Activated T-cell treated with anti-CD3 and anti-CD28 coated beads for 4 hours (primary cell): ENCODE measurements at places on chromosomes 3 and 15.

GRCh38 chr3:67382536-67382935, 271.9 kb downstream of the SUCLG2 start:
- no peak for DNase-seq

- DNase-seq = no peak
Observed at GRCh38 chr15:96412045-96412905, 81.8 kb downstream of the NR2F2 start.

GRCh38 chr3:43213631-43214030, 72.7 kb upstream of the SNRK start:
- no peak for DNase-seq

GRCh38 chr3:50340448-50341329, at the start of gene RASSF1:
Gene RASSF1, minus strand, starts transcription at chr3:50340836. Its CDS starts 31 bp downstream, at chr3:50340805.
- DNase-seq = peak; percentile 46

- no peak for DNase-seq
Observed at GRCh38 chr3:28924744-28925360, 356.0 kb upstream of the RBMS3 start.

GRCh38 chr3:13215940-13216546, 142.8 kb upstream of the IQSEC1 start:
- DNase-seq = no peak

- DNase-seq = no peak
Observed at GRCh38 chr3:171860830-171861535, 17.8 kb downstream of the TMEM212 start.

- DNase-seq = no peak
Observed at GRCh38 chr3:120678331-120678947, 3.6 kb downstream of the HGD start.

DNA sequence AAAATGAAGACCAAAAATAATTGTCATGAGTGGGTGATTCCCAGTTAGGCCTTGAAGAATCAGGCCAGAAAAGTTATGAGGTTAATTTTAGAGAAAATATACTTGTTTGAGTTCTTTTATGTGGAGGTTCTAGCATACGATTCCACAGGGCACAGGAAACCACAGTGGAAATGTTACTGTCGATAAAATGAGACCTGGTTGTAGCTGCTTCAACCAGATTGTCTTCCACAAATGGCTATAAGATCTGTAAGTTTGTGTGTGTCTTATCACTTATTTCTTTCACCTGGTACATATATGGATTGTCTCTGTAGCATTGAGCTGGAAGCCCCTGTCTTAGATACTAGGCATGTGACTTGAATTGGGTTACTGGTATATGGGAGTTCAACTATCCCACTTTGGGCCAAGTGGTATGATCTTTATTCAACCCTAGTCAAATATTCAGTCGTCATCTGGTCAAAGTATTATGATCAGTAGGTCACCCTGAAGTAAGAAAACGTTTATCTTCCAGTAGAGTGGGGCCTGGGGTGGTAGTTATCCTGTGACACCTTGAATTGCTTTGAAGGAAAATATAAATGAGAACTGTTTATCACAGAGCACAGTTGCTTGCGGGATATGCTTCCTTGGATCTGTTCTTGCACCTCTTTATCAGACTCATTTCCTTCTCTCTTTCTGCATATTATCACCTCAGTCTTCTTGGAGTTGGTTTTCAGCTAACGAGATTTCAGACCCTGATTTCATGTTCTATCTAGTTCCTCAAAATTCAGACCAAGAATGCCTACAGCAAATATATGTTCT, 21.5 kb upstream of the ZNF609 start:
- no peak for DNase-seq

DNA sequence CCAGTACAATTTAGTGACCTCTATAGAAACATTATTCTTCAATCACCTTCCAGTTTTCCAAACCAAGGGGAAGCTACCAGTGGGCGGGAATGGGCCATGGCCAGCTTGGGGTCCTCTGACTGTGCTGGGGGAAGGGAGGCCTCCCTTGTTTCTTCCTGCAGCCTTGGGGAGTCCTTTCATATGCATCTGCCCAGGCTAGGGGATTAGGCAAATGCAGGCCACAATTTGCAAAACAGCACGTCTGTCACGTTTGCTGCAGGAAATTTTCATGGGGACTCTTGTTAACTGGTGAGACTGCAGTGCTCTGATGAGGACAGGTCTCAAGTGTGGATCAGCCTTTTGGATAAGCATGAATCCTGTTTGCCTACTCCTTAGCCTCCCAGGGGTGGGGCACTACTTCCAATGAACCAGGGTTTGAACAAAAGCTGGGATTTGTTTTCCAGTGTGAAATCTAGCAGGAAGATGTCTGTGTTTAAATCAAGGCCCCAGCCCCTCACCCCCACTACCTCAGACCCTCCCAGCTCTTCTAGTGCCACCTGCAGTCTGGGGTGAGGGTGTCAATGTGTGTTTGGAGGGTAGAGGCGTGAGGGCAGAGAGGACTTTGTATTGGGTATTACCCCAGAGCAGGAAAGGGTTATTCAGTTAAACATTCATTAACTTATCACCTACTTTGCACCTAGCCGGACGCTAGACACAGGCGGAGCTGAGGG, 219.9 kb downstream of the OPA1 start:
- DNase-seq = no peak

DNA sequence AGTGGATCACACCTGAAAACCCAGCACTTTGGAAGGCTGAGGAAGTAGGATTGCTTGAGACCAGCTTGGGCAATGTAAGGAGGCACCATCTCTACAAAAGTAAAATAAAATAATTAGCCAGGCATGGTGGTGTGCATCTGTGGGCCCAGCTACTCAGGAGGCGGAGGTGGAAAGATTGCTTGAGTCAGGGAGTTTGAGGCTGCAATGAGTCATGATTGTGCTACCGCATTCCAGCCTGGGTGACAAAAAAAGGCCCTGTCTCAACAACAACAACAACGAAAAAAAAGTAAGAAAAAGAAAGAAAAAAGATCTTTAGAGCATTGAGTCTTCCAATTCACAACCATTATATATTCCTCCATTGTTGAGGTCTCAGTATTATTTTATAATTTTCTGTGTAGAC, 192.4 kb upstream of the DPH6 start:
- DNase-seq = no peak

- no peak for DNase-seq
Observed at GRCh38 chr15:78615151-78615589, 5.6 kb downstream of the CHRNA3 start.

GRCh38 chr15:52114261-52115055, 1.9 kb upstream of the BCL2L10 start:
- DNase-seq = no peak

DNA sequence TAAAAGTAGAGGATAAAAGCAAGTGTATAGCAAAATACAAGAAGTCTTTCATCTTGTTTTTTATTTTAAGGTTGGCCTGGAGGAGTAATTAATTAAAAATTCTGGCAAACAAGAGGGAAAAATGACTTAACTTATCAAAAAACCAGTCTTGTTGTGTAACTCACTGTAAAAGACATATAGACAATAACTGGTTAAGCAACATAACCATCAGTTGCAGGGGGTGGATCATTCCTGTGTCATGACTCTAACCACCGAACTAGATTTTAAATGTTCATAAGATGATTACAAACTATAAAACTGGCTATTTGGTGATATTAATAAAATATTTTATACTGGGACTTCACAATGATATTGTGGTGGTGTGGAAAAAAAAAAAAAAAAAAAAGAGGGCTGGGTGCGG, 130.6 kb downstream of the STAG1 start:
- no peak for DNase-seq
